NCI-H510A (cell line): ENCODE measurements at places on chromosomes 7 and 10.

- no peak for DNase-seq
Measured at GRCh38 chr7:7569081-7569527, 2.4 kb downstream of the MIOS start.

DNA sequence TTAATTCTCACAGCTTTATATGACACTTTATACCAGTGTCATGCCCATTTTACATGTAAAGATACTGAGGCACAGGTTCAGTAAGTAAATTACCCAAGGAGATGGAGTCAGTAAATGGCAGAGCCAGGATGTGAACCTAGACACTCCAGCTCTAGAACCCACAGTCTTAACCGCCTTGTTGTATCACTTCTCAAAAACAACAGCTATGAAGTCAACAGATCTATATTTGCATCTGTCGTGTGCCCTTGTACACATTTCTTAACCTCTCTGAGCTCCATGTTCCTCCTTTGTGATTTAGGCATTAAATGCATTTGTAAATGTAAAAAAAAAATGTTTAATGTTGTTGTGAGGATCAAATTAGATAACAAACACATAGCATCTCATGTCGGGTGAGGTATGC lies 716.2 kb downstream of the SUGCT start:
- no peak for DNase-seq

GRCh38 chr7:38840736-38841460 lies 68.1 kb downstream of the VPS41 start:
- DNase-seq: no peak

GRCh38 chr10:89466599-89467035 lies 52.2 kb downstream of the IFIT5 start:
- no peak for DNase-seq

GRCh38 chr7:81516898-81517297 lies 252.9 kb downstream of the HGF start:
- no peak for DNase-seq

DNA sequence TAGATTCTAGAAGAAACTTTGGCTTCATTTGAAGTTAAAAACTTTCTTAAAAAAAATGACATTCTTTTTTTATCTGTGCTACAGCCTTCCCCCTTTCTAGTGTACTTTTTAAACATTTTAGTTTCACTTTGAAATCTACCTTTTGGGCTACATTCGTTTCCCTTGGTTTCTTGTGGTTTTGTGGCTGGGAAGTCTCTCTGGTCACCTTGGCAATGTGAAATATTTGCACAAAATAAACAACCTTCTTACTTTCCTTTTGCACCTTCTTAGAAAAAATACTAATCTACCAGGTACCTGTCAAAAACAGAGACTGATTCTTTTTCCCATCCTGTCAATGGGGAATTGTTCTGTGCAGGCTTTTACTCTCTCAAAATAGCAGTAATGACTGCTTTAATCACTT lies 350.2 kb downstream of the GATA3 start:
- no peak for DNase-seq

DNA sequence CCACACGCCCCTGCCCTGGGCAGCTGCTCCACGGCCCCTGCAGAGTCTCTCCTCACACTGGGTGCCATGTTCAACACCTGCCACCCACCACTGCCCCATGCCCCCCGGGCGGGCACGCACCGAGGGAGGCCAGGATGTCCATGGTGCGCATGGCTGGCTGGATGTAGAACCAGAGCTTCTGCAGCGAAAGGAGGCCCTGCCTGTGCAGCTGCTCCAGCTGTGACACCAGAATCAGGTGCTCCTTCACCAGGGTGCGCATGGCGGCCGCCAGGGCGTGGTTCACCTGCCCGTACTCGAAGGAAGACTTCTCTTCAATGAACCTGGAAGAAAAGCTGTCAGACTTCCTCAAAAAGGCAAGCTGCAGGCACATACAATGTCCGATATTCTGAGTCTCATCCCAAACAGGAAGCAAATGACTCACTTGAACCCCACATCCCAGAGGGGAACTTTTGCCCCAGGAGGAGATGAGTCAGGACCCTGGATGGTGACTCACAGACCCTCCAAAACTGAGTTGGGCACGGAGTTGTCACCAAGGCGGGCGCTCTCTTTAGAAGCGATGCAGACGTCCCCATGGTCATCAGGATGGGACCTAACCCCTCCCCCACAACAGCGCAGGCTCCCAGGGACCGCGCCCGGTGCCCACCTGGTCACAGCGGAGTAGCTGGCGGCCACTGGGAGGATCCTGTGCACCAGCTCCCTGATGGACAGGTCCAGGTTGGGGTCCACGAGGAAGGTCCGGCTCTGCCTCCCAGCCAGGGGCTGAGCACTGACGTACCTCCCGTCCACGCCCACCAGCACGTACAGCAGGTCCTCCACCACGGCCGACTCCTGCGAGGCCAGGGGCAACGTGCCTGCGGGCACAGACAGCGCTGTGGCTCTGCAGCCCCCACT lies 15.5 kb downstream of the TUBGCP2 start:
- no peak for DNase-seq

- DNase-seq: no peak
Measured at GRCh38 chr10:90179696-90180407, 478.5 kb downstream of the KIF20B start.

DNA sequence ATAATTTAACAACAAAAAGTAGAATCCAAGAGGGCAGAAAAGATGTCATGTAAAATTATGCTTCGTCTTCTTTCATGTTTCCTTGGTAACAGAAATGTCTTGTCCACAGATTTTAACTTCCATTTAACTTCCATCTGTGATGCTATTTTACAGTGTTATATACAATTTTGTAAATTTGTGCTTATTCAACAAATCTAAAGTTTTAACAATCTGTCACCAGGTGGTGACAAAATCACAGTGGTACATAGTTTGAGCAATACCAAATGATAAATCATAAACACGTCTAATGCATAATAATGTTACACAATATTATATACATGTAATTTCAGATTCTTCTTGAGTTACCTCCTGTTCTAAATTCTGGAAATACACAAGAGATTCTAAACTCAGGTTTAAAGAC lies 784.4 kb upstream of the CELF2 start:
- DNase-seq: no peak

GRCh38 chr10:112807013-112807412 lies 143.0 kb upstream of the TCF7L2 start:
- no peak for DNase-seq

GRCh38 chr10:71536332-71536731 lies 139.6 kb downstream of the CDH23 start:
- no peak for DNase-seq

DNA sequence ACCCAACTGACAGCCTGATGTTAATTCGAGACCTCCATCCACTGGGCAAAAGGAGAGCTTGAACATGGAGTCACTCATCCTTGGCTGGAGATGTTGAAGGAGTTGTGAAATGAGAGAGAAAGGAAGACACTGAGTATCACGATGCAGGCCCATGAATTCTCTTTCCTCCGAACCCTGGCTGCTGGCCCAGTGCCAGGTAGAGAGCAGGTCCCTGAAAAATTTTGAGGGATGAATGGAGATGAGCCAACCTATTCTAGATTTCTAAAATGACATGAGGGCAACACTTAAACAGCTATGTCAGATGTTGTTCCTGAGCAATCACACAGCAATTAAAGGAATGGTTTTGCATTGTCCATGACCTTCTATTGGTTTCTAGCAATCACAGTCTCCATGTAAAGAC lies 355.1 kb upstream of the ZMIZ1 start:
- DNase-seq: no peak

- no peak for DNase-seq
Measured at GRCh38 chr7:82699773-82700186, 256.2 kb upstream of the CACNA2D1 start.

GRCh38 chr10:113126229-113127201 lies 176.5 kb downstream of the TCF7L2 start:
- peak; percentile 76 for DNase-seq

DNA sequence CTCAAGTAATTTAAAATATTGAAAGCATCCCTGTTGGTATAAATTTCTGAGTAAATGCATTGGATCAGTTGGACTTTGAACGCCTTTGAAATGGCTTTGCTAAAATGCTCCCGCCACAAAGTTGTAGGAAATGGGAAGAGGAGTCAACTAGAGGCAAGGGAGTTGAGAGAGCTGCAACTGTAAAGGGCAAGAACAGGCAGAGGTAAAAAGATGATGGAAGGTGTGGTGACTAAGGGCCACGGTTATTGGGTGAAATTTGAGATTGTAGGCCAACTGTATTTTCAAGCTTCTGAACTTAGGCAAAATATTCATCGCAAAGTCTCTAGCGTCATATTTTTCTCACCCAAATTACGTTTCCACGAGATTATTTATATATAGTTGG lies 595 bp upstream of the SUMF2 start:
- DNase-seq: no peak

DNA sequence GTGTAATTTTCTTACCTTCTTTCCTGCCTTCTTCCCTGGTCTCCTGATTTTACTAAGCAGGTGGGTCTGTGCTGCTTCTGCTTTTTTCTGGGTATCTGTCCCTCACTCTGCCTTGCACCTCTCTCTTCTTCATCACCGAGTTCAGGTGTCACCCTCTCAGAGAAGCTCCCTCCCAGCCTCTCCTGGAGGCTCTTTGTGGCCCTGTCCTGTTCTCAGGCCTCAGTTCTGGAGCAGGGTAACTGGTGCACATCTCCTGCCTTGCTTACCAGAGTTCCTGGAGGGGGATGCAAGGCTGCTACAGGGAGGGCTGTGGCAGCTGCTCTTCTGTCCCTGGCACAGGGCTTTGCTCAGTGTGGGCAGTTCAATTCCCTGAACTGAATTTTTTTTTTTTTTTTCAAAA lies 66.1 kb downstream of the RBM33 start:
- no peak for DNase-seq
